ENCODE measurements at places on chromosomes 1 and 21. TPM values are rescaled to one million over a fixed set of nuclear protein-coding genes. Genes with fewer than 3 reads are reported as not detected.
A peak's percentile ranks its signal among the peaks of the same experiment; 100 is the strongest.

DNA sequence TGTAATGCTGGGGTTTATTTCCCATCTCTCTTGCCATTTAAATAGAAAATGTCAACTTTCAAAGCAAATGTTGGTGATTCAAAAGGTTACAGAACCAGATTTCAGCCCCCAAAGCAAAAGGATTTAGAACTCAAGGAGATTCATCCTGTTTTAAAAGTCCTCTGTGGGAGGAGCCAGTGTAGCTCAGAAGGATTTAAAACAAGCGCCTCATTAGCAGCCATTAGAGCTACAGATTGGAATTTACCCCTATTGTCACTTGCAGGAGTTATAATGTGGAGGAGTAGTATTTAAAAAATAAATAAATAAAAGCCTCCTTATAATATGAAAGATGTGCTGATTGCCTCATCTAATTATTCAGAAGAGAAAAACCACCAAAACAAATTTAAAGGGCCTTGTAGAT, 107.8 kb downstream of the LAMC2 start:
- H3K4me3 ChIP-seq, result no peak overlapping the region
- no peaks in the 10 kb centered on the region for H3K4me1 ChIP-seq
- no peaks in the 10 kb centered on the region for H3K36me3 ChIP-seq

ZFYVE9 gene
- total RNA-seq, result 4.3 TPM

DNA sequence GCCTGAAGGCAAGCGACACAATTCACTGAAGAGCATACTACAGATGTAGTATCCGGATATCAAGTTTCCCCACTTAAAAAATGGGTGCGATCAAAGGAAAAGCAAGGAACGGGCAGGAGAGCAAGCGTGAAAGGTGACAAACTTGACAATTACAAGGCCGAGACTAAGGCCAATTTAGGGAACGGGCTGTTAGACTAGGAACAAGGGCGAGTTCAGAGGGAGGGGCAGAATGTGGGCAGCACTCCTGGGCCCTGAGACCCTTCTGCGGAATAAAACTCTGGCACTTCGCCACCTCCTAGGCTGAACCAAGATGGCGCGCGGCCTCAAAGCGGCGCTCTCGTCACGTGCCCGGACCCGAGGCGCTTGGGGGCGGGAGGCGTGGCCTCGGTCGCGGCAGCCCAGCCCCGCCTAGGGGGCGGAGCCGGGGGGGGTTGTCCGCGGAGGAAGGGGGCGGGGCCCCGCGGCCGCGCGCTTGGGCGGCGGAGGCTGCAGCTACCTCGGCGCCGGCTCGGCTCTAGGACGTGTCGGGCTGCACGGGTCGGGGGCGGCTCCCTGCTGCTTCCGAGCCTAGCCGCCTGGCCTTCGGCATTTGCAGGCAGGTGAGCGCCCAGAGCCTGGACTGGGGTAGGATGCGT, at the start of gene PPFIA4:
PPFIA4 (plus strand) TSS at position 461 of the 635 bp plus-strand sequence. CDS start 12,518 bp downstream, outside the sequence.
- H3K27ac ChIP-seq, result peak within 1 kb of the TSS; percentile 80
- H3K4me1 ChIP-seq, result peaks cover 24% of the 10 kb centered on the region
- H3K4me3 ChIP-seq, result peak within 1 kb of the TSS; percentile 92
- peak; percentile 97 for DNase-seq

- peak overlapping the region; percentile 84 for H3K4me3 ChIP-seq
- H3K27ac ChIP-seq, result peak overlapping the region; percentile 23
- H3K27me3 ChIP-seq, result peaks cover 36% of the 10 kb centered on the region
- DNase-seq, result peak; percentile 60
- no peaks in the 10 kb centered on the region for H3K36me3 ChIP-seq
Measured at GRCh38 chr1:159854116-159854692, 8.3 kb downstream of the VSIG8 start.

- peaks cover 5% of the 10 kb centered on the region for H3K4me1 ChIP-seq
- peaks cover 5% of the 10 kb centered on the region for H3K27me3 ChIP-seq
- H3K27ac ChIP-seq, result no peak overlapping the region
- no peak for DNase-seq
Measured at GRCh38 chr1:214588963-214589597, 13.9 kb upstream of the CENPF start.

- H3K27me3 ChIP-seq, result peaks cover 4% of the 10 kb centered on the region
- H3K36me3 ChIP-seq, result no peaks in the 10 kb centered on the region
- no peak overlapping the region for H3K4me3 ChIP-seq
- H3K27ac ChIP-seq, result no peak overlapping the region
Measured at GRCh38 chr1:87977145-87977544, 648.5 kb downstream of the LMO4 start.

LRRC52 gene
- not detected for total RNA-seq

KCNN3 gene
- total RNA-seq, result 0.35 TPM

DNA sequence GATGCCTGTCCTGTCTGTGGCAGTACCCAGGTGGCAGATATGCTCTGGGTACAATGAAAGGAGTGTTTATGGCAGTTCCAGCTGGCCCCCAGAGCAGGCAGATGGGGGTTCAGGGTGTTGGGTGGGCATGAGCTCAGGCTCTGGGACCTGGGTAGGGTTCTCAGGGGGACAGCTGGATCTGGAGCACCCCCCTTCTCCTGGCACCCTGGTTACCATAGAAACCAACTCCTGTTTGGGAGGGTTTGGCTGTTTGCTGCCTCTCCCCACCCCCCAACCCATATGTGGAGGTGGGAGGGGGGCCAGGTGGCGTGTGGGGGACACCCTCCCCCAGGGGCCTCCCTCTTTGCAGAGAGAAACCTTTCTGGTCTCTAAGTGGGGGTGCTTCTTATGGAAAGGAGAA, 7.1 kb downstream of the FOXO6 start:
- H3K36me3 ChIP-seq, result no peaks in the 10 kb centered on the region
- peaks cover 49% of the 10 kb centered on the region for H3K27me3 ChIP-seq
- no peak for DNase-seq
- no peaks in the 10 kb centered on the region for H3K4me1 ChIP-seq

CNR2 gene
- total RNA-seq, result 0.02 TPM

SH2D1B gene
- total RNA-seq, result not detected

SLAMF9 gene
- total RNA-seq, result not detected

DNA sequence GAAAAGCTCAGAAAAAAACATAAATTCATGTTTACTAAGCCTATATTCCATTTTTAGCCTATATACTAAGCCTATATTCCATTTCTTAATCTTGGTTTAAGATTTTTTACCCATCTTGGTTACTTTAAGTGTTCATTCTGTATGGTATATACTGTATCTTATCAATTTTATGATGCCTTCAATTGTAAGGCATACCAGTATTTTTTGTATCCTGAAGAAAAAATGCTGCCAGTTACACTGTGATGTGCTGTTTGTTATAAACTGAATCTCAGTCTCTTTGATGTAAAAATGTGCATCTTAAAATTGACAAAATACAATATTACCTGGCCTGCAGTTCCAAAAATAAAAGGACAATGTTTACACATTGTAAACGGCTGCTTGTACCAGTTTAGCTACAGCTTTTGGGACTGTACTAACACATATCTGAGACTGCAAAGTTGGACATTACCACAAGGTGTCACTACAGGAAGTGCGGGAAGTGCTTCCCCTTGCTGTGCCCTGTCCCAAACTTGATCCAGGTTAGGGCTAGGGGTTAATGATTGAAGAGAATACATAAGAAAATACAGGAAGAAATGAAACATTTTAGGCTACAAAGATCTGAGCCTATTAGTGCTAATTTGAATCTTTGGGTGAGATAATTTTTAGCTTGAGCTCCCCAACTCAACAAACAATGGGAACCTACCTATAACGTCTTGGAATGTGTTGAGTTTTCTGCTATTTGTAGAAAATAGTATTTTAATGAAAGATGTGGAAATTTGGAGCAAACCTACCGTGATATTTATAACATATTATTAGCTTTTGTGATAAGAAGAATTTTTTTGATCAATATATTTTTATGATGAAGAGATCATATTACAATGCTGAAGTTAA, 108.9 kb downstream of the LBR start:
- no peaks in the 10 kb centered on the region for H3K36me3 ChIP-seq
- no peak overlapping the region for H3K27ac ChIP-seq
- peaks cover 5% of the 10 kb centered on the region for H3K27me3 ChIP-seq
- H3K4me1 ChIP-seq, result no peaks in the 10 kb centered on the region
- peak; percentile 72 for DNase-seq
- no peak overlapping the region for H3K4me3 ChIP-seq

DNA sequence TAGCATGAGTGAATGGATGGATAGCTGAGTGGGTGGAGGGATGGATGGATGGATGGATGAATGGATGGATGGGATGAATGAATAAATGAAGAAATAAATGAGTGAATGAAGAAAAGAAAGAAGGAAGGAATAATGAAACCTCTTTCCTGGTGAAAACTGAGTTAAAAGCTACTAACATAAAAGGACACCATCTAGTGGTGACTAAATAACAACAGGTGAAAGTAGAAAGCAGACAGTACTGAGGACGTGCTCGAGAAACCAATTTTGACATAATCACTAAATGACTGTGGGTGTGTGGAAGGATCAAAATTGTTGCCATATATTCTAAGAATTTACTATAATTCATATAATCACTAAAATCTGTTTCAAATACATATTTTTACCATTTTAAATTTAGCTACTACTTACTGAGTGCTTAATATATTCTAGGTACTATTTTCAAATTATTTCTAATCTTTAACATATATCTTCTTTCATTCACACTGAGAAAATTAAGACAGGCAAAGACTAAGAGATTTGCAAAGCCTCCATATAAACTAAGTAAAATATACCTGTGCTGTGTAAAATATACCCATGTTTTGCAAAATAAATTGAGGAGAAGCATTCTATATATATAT, 522.9 kb downstream of the LRRIQ3 start:
- H3K27ac ChIP-seq, result no peak overlapping the region
- H3K36me3 ChIP-seq, result no peaks in the 10 kb centered on the region
- no peaks in the 10 kb centered on the region for H3K4me1 ChIP-seq
- H3K27me3 ChIP-seq, result no peaks in the 10 kb centered on the region
- DNase-seq, result no peak

GJA8 gene
- not detected for total RNA-seq

GRCh38 chr1:2152954-2153353, 41.6 kb downstream of the FAAP20 start:
- H3K27me3 ChIP-seq, result no peaks in the 10 kb centered on the region
- no peak overlapping the region for H3K27ac ChIP-seq
- no peak overlapping the region for H3K4me3 ChIP-seq
- DNase-seq, result no peak

PFKL gene
- total RNA-seq, result 157 TPM

YBX1 gene
- total RNA-seq, result 861 TPM

TCHH gene
- total RNA-seq, result not detected

- H3K4me3 ChIP-seq, result no peak overlapping the region
- no peak overlapping the region for H3K27ac ChIP-seq
- H3K36me3 ChIP-seq, result no peaks in the 10 kb centered on the region
- H3K4me1 ChIP-seq, result no peaks in the 10 kb centered on the region
Measured at GRCh38 chr1:38613996-38614395, 245.6 kb downstream of the RRAGC start.

DNA sequence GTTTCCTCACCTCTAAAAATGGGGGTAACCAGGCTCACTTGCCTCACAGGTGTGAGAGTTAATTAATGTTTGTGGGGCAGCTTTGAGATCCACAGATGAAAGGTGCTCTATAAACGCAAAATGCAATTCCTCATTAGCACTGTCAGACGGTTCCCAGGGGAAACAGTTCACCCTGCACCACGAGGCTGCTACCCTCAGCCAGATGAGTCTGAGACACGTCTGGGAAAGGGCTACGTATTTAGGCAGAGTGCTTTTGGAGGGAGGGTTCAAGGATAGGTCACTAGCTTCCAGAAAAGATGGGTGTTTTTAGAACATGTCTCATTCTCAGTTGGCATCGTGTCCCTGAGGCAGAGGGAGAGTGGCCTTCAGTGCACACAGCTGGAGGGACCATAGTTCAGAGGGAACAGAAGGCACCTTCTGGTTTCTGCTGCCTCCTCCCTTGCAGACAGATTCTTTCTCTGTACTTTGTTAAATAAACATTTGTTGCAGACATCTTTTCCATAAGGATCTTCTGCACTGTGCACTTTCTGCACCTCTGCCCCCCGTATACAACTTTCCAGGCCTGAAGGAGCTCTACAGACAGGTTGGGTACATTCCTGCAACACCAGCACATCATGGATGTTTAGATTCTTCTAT, 139.9 kb downstream of the CLIC6 start:
- H3K27me3 ChIP-seq, result no peaks in the 10 kb centered on the region
- H3K4me1 ChIP-seq, result peaks cover 66% of the 10 kb centered on the region
- peak overlapping the region; percentile 94 for H3K27ac ChIP-seq
- peak overlapping the region; percentile 57 for H3K4me3 ChIP-seq
- H3K36me3 ChIP-seq, result peaks cover 68% of the 10 kb centered on the region

GRCh38 chr21:34609933-34610549, 4.9 kb downstream of the RCAN1 start:
- DNase-seq, result no peak
- no peak overlapping the region for H3K27ac ChIP-seq
- H3K36me3 ChIP-seq, result no peaks in the 10 kb centered on the region

GRCh38 chr1:47663286-47663685, 225.4 kb downstream of the FOXD2 start:
- H3K27me3 ChIP-seq, result peaks cover 3% of the 10 kb centered on the region
- H3K4me3 ChIP-seq, result no peak overlapping the region
- no peaks in the 10 kb centered on the region for H3K36me3 ChIP-seq
- DNase-seq, result no peak

AVPR1B gene
- not detected for total RNA-seq

GRCh38 chr1:76083189-76083588, 8.6 kb downstream of the ST6GALNAC3 start:
- no peak for DNase-seq
- H3K27me3 ChIP-seq, result peaks cover 3% of the 10 kb centered on the region
- no peak overlapping the region for H3K27ac ChIP-seq
- no peaks in the 10 kb centered on the region for H3K36me3 ChIP-seq

SLC2A5 gene
- not detected for total RNA-seq

RPAP2 gene
- total RNA-seq, result 39.4 TPM

FCGR1A gene
- not detected for total RNA-seq

MROH7 gene
- total RNA-seq, result 0.07 TPM

DNA sequence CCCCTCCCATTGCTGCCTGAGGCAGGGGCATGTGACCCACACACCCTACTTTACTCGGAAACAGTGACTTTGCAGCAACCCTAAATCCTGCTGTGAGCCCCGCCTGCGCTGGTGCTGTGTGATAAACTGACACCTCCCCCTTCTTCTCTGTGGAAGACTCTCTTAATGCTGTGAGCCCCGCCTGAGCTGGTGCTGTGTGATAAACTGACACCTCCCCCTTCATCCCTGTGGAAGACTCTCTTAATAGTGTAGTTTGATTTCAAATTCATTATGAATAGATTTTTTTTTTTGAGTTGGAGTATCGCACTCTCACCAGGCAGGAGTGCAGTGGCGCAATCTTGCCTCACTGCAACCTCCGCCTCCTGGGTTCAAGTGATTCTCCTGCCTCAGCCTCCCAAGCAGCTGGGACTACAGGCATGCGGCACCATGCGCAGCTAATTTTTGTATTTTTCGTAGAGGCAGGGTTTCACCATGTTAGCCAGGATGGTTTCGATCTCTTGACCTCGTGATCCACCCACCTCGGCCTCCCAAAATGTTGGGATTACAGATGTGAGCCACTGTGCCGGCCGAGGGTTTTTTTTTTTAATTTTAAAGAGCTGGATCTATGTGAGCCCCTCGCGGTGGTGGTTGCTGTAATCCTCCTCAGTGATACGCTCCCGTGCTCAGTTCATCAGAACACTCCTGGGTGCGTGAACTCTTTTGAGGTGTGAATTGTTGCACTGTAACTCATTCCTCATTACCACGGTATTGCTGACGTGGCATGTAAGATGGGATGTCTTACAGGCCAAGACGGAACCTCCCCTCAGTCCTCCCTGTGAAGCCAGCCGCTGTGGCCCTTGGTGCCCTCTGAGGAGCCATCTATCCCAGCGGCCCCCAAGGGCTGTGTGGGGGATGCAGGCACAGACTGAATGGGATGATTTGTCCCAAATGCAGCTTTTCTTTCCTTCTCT, 60.3 kb downstream of the GALNT2 start:
- peak overlapping the region; percentile 76 for H3K4me3 ChIP-seq
- peak; percentile 88 for DNase-seq
- H3K36me3 ChIP-seq, result peaks cover 7% of the 10 kb centered on the region
- H3K27me3 ChIP-seq, result no peaks in the 10 kb centered on the region
- peak overlapping the region; percentile 81 for H3K27ac ChIP-seq

PAQR6 gene
- 4.6 TPM for total RNA-seq
